H1 (cell line): ENCODE measurements at places on chromosomes 1 and 21.

- DNase-seq, result no peak
- H3K4me3 ChIP-seq, result no peak overlapping the region
- no peaks in the 10 kb centered on the region; the same call in 1 of the 2 replicates for H3K36me3 ChIP-seq
Measured at GRCh38 chr1:244326757-244327156, 125.0 kb downstream of the ADSS2 start.

- H3K27ac ChIP-seq, result no peak overlapping the region
- no peaks in the 10 kb centered on the region for H3K27me3 ChIP-seq
- no peak overlapping the region for H3K4me3 ChIP-seq
Measured at GRCh38 chr1:114703242-114703641, 7.9 kb upstream of the AMPD1 start.

- H3K36me3 ChIP-seq, result no peaks in the 10 kb centered on the region
- H3K27me3 ChIP-seq, result no peaks in the 10 kb centered on the region
- H3K4me3 ChIP-seq, result no peak overlapping the region
- H3K27ac ChIP-seq, result no peak overlapping the region
- no peaks in the 10 kb centered on the region for H3K4me1 ChIP-seq
Measured at GRCh38 chr1:99682291-99682751, 36.4 kb downstream of the PALMD start.

DNA sequence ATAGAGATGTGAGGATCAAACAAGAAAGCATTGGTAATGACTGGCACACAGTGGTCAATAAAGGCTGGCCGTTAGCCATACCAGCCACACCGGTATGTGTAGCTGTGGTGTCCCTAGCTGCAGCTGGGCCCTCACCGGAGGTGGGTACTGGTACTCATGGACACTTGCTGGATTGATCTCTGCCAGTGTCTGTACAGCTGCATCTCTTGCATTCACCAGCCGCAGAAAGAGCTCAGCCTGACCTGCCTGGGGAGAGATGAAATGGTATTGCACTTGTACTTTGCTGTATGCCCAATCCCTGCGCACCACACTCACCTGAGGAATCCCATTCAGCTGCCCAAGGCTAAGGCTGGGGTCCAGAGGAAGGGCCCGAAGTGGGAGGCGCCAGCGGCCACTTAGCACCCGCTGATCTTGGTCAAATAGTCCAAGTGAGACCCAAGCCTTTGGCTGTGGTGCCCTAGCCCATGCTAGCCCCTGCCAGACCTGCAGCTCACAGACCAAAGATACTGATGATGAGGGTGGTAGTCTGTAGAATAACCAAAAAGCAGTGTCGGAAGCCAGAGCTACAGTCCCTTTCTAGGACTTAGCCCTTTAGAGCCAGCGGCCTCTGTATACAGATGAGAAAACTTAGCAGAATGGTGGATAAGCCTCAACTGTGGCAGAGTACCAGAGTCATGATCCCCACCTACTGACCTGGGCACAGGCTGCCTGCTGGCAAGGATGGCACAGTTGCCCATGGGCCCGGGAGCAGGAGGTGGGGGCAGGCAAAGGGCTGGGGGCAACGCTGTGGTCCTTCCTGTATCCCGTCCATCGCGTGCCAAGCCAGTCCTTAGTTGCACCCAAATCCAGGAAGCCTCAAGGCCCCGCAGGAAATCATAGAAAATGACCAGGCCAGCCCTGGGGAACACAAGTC, 3.0 kb downstream of the CCDC17 start:
- no peak for DNase-seq
- no peaks in the 10 kb centered on the region; the same call in 1 of the 2 replicates for H3K4me1 ChIP-seq

DNA sequence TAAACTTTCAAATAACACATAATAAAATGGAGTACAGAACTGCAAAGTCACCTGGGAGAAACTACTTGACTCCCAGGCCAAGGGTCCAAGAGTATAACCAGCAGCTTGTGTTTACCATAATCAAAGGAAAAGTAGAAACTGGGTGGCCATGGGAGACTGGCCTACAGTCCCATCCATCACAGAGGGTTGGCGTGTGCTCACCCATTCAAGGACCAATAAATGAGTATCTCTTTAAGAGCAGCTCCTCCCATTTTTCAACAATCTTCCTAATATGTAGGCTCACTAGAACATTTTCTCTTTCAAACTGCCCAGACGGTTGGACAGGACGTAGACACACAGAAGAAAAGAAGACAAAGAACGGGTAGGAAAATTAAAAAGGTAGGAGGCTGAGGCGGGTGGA, at the start of gene FMO3:
Gene FMO3 (plus strand): TSS at position 302 of the 400 bp plus-strand sequence. CDS start 1,754 bp downstream, outside the sequence.
- no peak within 1 kb of the TSS for H3K4me3 ChIP-seq
- no peaks in the 10 kb centered on the region for H3K4me1 ChIP-seq
- H3K36me3 ChIP-seq, result no peaks in the 10 kb centered on the region
- no peak within 1 kb of the TSS for H3K27ac ChIP-seq
